ENCODE measurements at places on chromosomes 4 and X.

DNA sequence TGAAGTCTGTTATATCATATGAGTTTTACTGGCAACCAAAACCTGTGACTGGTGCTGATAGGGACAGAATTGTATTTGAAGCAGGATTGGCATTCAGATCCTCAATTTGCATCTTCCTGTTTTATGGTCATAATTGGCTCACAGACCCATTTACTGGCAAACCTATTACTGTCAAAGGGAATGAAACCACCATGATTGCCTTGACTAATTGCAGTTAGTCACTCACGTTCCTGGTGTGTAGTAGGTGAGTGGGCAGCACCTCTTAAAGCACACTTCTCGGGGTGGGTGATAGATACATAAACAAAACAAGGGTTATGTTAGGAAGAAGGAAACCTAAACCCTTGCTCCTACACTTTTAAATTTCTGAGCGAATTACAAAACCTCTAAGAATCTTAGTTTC, 81.0 kb downstream of the PPEF2 start:
- no peak for DNase-seq

DNA sequence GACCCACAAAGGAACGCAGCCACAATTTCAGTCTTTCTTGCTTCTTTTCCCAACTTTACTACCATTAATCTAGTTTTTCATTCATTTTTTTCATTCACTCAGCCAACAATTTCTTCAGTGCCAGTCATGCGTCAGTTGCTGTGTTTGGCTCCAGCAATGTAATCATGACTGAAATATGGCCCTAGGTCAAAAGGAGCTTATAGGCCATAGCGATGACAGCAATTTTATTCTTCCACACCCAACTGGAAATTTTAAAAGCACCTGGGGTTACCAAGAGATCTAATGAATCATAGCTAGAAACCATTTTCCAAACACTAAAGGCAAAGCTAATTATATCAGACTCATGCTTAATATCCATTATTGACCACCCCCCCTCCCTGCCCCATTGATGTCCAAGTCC, 29.8 kb upstream of the C1QTNF7 start:
- DNase-seq = no peak

DNA sequence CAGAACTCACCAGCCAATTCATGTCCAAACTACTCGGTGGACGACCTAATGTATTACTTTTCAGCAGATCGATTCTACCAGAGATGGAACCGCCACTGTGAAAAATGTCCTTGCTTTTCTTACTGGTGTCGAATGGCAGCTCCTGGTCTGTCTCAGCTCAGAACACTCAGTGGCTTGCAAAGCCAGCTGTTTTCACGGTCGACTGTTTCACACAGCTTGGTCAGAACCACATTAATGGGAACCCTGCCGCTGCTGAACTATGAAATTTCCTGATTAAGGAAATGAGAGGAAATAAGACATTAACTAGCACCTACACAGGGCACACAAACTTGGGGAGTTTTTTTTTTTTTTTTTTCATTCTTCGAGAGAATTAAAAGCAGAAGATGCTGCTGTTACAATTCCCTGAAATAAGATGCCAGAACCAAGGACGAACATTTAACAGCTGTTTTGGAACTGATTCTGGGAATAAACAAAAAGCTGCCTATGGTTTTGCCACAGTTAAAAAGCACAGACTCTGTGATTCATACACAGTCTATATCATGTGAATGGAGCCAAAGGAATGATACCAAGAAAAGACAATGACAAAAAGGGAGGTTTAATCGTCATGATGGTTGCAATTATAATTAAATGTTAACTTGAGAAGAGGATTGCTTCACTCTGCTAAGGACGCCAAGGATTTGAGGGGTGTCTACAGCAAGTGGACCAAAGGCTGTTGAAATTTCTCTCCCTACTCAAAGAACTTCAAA, 31.3 kb downstream of the SUPT20HL2 start:
- no peak for DNase-seq

DNA sequence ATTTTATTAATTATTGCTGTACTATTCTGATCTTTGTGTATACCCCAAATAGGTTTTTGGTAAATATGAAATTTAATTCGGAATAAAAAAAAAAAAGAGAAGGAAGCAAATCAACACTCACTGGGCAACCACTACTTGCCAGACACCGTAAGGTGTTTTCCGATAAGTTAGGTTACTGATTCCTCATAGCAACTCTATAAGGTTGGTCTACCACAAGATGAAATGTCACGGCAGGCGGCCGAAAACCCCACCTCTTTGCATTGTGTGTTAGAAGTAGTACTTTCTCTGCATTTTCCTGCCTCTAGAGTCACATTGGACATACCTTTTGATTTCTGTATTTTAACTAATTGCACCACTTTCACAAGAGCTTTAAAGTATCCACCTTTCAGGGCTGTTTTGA, 44.5 kb upstream of the RASGEF1B start:
- no peak for DNase-seq

- no peak for DNase-seq
Observed at GRCh38 chr4:139645458-139645857, 20.2 kb upstream of the MGST2 start.

DNA sequence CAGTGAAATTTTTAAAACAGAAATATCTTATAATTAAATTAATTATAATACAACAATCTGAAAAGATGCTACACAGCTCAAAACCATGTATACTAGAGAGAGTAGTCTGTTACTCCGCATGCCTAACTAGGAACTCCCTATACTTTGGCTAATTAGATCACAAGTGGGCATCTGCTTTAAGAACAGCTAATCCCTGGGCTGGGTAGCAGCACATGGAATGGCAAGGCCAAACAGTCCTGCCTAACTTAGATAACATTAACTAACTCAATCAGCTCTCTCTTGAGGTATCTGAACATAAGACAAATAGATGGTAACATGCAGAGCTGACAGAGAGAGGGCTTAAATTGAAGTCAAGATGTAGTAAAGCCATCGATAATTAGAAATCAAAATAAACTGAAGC, 9.9 kb downstream of the CHIC2 start:
- DNase-seq = no peak

- no peak for DNase-seq
Observed at GRCh38 chr4:75016472-75016871, 83.6 kb downstream of the PARM1 start.

GRCh38 chr4:143351149-143351691, 14.5 kb downstream of the GAB1 start:
- DNase-seq = no peak

DNA sequence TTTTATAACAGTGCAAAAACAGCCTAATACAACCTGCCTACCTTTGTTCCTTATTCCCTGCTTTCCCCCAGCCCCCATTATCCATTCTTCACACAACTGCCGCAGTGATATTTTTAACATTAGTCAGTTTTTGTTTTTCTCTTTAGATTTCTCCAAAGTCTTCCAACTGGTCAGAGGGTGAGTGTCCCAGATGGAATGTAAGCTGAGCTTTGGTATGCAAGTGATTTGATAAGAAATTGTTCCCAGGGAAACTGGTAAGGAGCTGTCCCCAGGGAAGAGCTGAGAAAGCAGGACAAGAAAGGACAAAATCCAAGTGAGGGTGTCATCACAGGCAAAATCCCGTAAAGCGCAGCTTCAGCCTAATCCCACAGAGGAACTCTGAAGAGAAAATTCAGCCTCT, 475.5 kb upstream of the ADGRL3 start:
- DNase-seq = no peak

DNA sequence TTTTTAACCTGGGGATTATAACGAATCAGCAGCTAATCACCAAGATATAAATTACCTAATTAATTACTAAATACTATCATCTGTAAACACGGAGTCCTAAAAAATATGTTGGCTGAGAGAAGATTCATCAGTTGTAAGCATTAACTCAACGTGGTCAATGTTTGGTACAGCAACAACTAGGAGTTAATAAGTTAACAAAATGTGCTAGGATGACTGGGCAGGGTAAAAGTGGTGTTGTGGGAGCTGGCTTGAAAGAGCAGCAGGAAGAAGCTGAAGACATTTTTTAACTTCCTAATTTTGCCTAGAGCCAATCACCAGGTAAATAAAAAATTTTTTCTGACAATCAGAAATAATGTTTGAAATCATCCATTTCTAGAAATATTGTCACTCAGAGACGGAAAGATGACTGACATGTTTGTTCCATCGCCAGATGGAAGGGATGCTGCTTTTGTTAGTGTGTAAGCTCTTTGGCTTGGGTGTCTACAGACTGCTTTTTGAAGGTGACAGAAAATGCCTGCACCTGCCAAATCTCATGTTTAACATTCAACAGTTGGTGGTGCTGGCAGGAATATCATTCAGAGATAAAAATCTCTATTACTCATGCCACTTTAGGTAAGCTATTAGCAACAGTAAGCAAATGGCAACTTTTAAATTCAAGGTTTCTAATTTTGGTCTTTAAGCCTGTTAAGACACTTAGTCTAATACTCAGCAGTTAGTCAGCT, 1126.9 kb downstream of the STPG2 start:
- peak; percentile 3 for DNase-seq

- no peak for DNase-seq
Observed at GRCh38 chr4:90184560-90184959, 57.4 kb downstream of the CCSER1 start.

DNA sequence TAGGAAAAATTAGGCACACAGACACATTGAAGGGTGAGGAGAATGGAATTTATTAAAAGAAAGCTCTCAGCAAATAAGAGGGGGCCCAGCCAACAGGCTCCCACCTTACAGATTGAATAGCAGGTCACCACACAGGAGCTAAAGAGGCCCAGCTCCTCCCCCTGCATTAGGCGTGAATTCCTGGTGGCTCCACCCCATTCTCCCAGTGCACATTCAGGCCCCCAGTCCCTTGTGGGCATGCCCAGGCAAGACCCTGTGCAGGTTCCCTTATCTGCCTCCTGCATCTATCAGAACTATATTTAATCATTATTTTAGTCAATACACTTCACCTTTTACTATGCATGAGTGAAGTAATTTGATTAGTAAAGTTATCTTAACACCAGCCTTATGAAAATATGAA, 856.3 kb upstream of the NDST4 start:
- no peak for DNase-seq

DNA sequence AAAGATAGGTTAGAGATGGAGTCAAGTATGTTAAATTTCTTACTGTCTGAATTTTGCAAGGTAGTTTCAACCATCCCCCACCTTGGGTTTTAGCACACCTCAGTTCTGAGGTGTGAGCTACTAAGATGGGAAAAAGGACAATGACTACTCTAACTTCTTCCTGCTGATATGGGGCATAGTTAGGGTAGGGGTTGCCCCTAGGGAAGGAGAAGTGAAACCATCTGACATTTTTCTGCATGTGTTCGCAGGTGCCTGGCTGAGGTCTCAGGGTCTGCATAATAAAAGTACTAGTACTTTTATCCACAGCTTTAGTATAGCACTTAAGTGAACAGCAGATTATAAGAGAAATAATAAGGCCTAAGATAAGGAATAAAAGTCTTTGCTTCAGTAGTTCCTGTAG, 129.5 kb upstream of the CYSLTR1 start:
- DNase-seq = no peak

GRCh38 chrX:100297728-100298127, 112.3 kb downstream of the PCDH19 start:
- DNase-seq = no peak

- no peak for DNase-seq
Observed at GRCh38 chr4:2887343-2887742, 43.7 kb downstream of the ADD1 start.

- no peak for DNase-seq
Observed at GRCh38 chr4:176999935-177000543, 207.3 kb upstream of the VEGFC start.

DNA sequence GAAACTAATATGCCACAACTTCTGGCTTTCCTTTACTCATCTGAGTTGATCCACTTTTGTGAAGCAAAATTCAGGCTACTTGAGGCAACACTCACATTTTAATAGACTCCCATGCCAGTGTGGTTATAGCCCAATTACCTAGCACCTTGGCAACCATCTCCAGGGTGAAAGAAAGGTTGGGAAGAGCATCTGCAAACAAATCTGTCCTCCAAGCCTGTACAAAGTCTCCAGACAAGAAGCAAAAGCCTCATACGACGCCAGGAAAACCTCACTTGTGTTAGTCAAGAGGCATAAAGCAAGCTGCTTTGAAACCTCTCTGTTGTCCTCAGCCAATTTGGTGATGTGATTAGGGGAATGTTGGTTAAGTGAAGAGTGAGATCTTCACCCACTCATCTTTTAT, 246.6 kb downstream of the THOC2 start:
- DNase-seq = no peak

GRCh38 chr4:52861879-52862616, at the start of gene RASL11B:
RASL11B (plus strand) TSS chr4:52862317; CDS start chr4:52862508, 191 bp downstream.
- peak; percentile 82 for DNase-seq

GRCh38 chr4:151687021-151687640, 73.7 kb downstream of the GATB start:
- no peak for DNase-seq

DNA sequence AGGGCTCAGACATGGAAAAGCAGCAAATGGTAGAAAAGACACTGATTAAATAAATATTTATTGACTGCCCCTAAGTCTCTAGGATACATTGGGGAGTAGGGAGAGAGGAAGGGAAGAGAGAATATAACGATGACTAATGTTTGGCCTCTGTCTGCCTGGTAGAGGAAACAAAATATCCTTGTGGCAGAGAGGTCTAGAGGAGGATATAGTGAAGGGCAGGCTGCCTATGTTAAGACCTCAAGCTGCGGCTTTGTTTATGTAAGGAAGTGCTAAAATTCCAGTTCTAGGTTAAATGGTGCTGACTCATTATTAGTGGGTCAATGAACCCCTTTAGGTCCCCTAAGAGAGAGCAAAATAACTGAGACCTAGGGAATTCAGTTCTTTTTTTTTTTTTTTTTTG, 427.3 kb upstream of the FTHL17 start:
- no peak for DNase-seq

DNA sequence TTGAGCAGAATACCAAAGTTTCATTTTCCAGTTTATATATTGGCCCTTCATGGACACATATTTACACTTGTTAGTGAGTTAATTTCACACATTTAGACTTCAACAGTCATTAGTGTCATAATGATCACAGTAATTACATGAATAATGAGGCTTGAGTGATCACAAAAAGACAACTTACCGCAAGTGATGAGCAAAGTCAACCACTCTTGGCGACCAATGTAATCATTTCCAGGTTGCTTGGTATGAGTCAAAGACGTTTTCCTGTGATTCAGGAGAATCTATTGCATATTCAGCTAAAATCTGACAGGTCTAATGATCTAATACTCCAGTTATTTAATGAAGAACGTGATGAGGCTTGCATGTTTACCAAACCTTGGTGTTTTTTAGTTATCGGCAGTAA, 407.9 kb upstream of the TENM3 start:
- no peak for DNase-seq

- DNase-seq = no peak
Observed at GRCh38 chrX:47849778-47850177, 13.1 kb downstream of the ZNF81 start.

DNA sequence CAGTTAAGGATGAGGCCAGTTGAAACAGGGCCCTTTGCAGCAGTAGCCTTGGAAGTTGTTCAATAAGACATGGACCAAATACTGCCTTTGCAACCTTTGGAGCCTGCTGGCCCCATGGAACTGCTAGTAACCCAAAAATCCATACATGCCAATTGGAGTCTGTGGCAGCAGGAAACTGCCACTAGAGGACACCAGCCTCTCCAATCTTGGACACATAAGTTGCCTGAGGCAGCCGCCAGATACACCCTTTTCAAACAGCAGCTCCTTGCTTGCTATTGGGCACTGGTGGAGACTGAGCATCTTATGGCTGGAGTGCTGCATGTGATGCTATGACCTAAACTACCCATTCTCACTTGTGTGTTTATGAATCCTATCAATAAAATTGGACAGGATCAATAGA, 14.8 kb upstream of the LAP3 start:
- DNase-seq = no peak

Measured in NCI-H774 (cell line).